Heart right ventricle (tissue), 16 donors: ENCODE measurements at places on chromosomes 1 and 21. TPM values are rescaled to one million over a fixed set of nuclear protein-coding genes. Genes with fewer than 3 reads are reported as not detected.
A peak's percentile ranks its signal among the peaks of the same experiment; 100 is the strongest.

DNA sequence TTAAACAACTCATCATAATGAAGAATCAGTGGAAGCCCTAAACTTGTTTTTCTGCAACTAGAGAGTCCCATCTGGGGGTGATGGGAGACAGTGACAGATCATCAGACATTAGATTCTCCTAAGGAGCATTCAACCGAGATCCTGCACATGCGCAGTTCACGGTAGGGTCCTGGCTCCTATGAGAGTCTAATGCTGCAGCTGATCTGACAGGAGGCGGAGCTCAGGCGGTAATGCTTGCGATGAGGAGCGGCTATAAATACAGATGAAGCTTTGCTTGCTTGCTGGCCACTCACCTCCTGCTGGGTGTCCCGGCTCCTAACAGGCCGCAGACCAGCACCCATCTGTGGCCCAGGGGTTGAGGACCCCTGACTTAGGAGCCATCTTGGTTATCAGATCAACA lies 247.2 kb downstream of the FMN2 start:
- DNase-seq: no peak

AMY2A gene
- polyA plus RNA-seq: not detected

- peak; percentile 75 for DNase-seq
Measured at GRCh38 chr1:151832318-151832980, 847 bp upstream of the RORC start.

DNA sequence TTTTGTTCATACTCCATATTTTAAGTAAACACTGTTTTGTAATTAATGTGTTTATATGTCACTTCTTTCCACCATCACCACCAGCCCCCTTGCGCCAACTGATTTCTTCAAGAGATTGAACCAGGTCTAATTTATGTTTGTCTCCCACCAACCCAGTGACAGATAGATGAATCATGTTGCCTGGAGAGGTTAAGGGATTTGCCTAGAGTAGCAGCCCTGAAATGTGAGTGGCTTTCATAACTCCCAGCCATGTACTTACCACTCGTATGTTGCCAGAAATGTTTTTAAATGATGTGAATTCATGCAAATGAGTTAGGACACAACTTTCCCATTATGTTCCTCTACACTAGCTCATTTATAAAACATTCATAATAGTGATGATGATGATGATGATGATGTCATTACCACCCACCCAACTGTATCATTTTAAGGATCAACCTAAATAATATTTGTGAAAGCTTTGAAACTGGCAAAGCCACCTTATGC lies 86.9 kb downstream of the LRRC8D start:
- no peak for DNase-seq

- no peak for DNase-seq
Measured at GRCh38 chr21:44420416-44421205, 34.7 kb upstream of the LRRC3 start.

GRCh38 chr1:112464501-112464900 lies 44.3 kb upstream of the WNT2B start:
- no peak for DNase-seq

DNA sequence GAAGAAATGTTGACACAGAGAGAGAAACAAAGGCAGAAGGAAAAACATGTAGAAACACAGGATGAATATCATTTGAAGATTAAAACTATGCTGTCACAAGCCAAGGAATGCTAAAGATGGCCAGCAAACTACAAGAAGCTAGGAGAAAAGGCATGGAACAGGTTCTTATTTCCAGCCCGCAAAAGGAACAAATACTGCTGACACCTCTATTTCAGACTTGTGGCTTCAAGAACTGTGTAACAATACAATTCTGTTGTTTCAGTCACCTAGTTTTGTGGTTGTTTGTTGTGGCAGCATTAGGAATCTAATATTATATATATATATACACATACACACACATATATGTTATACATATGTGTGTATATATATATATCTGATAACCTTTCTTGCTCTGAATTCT lies 1543.9 kb downstream of the KCNT2 start:
- no peak for DNase-seq

BTG2 gene
- 49.6 TPM for polyA plus RNA-seq

TNFRSF9 gene
- polyA plus RNA-seq: 0.03 TPM
